ENCODE measurements at places on chromosomes 12 and 14. TPM values are rescaled to one million over a fixed set of nuclear protein-coding genes. Genes with fewer than 3 reads are reported as not detected.

- DNase-seq, result peak; percentile 53
Observed at GRCh38 chr12:32107359-32108267, 966 bp downstream of the BICD1 start.

Gene P2RX7
- 3.1 TPM for total RNA-seq

- no peak for DNase-seq
Observed at GRCh38 chr14:69010648-69011047, 31.5 kb upstream of the ACTN1 start.

Gene FIGNL2
- 0.44 TPM for total RNA-seq

Gene PTPRB
- 112 TPM for total RNA-seq

Gene ASIC1
- total RNA-seq, result not detected

Gene OTUB2
- total RNA-seq, result 0.40 TPM

DNA sequence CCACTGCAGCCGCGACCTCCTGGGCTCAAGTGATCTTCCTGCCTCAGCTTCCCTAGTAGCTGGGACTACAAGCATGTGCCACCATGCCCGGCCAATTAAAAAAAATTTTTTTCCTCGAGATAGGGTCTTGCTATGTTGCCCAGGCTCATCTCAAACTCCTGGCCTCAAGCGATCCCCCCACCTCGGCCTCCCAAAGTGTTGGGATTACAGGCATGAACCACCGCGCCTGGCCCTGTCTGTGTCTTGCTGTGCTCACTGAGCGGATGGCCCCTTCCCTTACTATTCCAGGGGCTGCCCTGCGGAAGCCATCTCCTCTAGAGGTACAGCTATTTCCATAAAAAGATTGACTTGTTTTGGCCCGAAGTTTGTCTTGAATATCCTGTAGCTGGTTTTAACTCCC is 20.1 kb downstream of the SNRNP35 start:
- DNase-seq, result no peak

GRCh38 chr14:35808076-35808637 is 938 bp downstream of the RALGAPA1 start:
- no peak for DNase-seq

DNA sequence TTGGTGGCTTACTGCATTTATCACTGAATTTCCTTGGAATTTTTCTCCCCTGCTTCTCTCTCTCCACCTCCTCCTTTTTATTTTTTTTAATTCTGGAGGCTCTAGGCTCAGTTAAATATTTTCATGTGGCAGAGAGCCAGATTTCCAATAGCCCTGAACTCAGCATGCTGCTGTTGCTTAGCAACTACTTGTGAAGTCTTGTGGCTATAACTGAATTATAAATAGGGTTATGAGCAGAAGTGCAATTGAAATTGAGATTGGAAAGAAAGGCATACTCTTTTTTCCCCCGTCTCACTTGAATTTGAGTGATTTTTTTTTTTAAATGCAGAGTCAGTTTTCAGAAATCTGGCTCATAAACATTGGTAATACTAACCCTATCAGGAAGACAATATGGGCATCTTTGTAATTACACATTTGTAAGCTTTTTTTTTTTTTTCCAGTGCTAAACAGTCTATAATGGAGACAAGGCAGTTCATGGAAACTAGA is 38.3 kb downstream of the ATF7IP start:
- DNase-seq, result peak; percentile 84

DNA sequence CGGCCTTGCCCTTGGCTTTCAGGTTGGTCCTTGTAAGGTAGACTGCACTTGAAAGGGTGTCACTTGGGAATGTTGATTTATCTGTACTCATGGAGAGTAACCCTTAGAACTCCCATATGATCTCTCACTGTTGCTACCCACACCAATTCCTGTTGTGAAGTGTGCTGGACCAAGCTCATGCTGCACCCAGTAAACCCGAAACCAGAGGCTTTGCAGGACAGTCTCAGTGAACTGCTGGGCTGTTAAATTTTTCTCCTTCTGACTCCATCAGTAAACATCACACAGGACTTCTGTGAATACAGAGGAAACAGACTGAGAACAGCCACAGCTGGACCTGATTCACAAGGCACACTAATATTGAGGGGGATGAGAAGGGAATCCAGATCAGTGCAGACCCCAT is 783.0 kb downstream of the TMEM121 start:
- no peak for DNase-seq

DNA sequence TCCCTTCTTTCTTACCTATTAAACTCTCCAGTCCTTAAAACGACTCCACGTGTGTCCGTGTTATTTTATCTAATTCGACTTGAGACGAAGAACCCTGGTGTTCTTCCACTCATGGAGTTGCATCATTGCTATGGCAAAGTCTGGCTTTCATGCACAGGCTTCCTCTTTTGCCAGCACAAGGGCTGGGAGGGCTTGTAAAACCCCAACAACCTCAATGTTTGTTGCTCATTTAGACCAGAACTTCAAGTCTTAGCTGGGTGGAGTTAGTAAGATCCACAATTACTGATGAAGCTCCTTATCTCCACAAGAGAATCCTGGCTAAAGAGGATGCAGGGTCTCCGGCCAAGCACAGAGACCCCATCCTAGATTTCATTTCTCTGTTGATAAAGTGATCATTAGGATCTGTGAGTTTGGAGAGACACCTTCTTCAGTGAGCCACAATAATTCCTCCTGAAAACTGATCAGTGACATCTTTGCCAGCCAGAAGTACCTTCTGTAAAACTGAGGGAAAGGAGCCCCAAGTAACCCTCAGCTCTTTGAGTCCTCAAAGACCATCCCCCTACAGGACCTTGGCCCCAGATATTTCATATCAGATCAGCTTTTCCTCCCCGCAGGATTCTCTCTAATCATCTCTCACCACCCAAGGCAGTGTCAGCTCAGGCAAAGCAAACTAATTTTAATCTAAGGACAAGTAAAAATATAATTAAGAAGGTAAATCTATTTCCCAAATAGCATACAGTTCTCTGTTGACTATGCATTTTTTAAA is 514.6 kb downstream of the FUT8 start:
- no peak for DNase-seq

Gene KSR2
- 0.22 TPM for total RNA-seq

- no peak for DNase-seq
Observed at GRCh38 chr12:9255837-9256236, 47.6 kb upstream of the PZP start.

GRCh38 chr14:47606566-47606965 is 68.8 kb downstream of the MDGA2 start:
- no peak for DNase-seq

DNA sequence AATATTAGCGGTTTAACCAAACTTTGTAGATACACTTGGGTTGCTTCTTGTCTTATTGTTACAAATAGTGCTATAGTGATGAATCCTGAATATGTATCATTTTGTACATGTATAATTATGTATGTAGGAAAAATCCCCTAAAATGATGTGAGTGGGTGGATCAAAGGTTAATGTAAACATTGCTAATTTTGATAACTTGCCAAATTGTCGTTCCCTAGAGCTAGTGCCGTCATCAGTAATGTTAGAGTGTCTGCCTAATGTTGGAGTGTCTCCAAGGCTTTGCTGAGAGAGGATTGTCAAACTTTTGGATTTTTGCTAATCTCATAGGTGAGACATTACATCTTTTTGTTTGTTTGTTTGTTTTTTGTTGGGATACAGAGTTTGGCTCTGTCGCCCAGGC is 44.4 kb downstream of the AEBP2 start:
- DNase-seq, result no peak

GRCh38 chr12:22034709-22035506 is 11.1 kb upstream of the CMAS start:
- DNase-seq, result peak; percentile 35

Gene IGFBP6
- total RNA-seq, result 16.6 TPM

- no peak for DNase-seq
Observed at GRCh38 chr12:50166799-50167048, 445 bp downstream of the CERS5 start.

GRCh38 chr14:73889376-73889775 is 2.7 kb downstream of the ZNF410 start:
- no peak for DNase-seq

DNA sequence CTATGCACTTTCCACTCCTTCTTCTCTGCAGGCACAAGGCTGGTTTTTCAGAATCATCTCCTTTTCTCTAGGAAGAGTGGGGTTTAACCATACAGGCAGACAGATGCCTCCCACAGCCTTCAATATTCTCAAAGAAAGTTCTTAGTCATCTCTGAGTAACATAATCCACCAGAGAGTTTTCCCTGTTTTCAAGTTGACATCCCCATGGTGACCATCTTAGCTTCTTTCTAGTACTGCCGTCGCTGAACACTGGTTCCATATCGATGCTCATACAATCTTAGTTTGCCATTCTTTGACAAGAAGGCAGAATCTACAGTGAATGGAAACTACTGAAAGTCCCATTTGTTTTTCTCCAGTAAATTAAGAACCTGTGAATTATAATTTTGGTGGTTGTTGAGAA is 28.6 kb downstream of the TPH2 start:
- no peak for DNase-seq

Gene TPPP2
- total RNA-seq, result not detected

DNA sequence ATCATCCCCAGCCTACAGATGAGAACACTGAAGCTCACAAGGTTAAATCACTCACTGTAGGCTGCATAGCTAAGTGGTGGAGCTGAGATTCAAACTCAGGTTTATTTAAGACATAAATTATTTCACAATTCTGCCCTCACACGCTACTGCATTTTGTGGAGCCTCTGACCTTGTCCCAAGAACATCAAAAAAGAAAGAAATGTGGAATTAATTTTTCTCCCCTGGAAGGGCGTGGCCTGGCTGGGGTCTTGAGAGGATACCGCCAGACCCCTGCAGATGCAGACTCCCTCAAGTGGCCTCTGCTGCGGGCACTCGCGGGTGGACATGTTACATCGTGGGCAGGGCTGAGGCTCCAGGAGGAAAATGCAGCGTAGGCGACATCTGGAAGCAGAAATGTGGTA is 40.6 kb downstream of the LTBP2 start:
- no peak for DNase-seq

Gene ZC2HC1C
- 0.40 TPM for total RNA-seq

DNA sequence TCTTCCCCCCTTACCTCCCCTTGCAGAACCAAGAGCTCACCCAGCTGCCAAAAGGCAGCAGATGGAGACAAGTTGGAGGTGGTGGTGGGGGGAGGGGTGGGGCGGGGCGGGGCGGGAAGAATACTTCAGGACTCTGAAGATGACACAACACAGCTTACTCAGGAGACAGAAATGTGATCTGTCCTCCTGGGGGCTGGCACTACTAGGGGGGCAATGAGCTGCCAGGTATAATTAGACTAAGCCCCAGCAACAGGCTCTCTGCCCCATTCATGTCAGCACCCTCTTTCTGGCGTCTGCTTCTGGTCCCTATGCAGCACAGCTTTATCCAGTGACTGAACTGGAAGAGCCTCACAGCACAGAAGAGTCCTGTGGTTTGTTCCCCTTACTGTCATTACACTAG is 407.0 kb downstream of the MED13L start:
- no peak for DNase-seq

Gene AQP6
- total RNA-seq, result not detected

Gene TMEM229B
- 0.40 TPM for total RNA-seq

GRCh38 chr12:52043386-52044212 is 7.6 kb upstream of the NR4A1 start:
- DNase-seq, result no peak

DNA sequence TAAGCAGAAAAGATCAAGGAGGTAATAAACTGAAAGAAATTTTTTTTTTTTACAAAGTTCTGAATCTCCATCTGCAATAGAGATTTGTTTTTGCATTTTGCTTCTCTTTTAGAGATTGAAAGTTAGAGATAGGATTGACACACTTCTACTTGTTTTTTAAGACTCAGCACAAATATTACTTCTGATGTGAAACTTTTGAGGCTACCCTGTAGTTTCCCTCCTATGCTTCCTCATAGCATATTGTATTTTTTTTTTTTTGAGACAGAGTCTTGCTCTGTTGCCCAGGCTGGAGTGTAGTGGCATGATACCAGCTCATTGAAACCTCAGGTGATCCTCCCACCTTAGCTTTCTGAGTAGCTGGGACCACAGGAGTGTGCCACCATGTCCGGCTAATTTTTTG is 32.1 kb upstream of the SGPP1 start:
- DNase-seq, result no peak

Gene RAB2B
- 18.1 TPM for total RNA-seq

Gene EIF2S3B
- total RNA-seq, result 7.8 TPM

- peak; percentile 7 for DNase-seq
Observed at GRCh38 chr12:82817368-82817767, 130.7 kb downstream of the TMTC2 start.

DNA sequence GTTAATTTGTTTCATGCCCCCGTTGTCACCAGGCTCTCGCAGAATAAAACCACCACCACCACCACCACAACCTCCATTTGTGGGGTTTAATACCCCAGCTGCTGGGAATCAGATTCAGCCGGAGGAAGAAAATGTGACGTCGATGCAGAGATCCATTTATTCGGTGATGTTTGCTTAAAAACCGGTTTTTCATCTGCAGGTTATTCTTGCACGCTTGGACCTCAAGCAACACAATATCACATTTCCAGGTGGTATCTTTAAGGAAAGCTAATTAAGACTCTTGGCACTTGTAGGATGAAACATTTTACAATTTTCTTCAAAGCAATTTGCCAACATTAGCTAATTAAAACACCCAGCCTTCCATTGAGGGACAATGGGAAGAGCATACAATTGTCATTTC is 39.8 kb downstream of the SPRING1 start:
- DNase-seq, result no peak

DNA sequence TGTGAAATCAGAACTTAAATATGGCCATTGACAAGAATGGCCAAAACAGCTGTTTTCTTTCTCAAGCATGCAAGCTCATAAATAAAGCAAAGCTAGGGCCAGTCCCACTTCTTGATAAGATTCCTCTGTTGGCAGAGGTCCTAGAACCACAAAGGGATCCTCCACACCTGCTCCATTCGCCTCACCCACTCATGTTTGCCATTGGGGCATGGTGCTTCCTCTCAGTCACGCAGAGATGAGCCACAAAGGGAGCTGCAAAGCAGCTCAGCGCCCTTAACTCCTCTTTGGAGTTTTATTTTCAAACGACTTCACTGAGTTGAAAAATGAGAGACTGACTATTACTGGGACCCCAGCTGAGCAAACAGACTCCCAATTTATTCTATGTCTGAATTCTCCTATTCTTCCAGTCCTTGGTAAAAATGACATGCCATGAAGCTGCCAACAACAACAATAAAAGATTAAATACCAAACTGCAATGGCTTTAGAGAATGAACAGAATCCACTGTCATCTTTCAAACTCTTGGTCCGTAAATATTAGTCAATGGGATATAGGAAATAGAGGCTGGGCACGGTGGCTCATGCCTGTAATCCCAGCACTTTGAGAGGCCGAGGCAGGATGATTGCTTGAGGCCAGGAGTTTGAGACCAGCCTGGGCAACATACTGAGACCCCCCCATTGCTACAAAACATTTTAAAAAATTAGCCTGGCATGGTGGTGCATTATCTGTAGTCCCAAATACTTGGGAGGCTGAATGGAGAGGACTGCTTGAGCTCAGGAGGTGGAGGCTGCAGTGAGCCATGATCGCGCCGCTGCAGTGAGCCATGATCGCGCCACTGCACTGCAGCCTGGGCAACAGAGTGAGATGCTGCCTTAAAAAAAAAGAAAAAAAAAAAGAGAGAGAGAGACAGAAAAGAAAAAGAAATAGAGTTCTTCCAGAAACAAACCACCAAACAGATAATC is 16.4 kb downstream of the MANSC1 start:
- DNase-seq, result peak; percentile 64

GRCh38 chr14:84312551-84312950 is 1217.4 kb upstream of the FLRT2 start:
- no peak for DNase-seq

Gene CEBPE
- not detected for total RNA-seq
